ENCODE measurements at places on chromosomes 12 and 14.
A peak's percentile ranks its signal among the peaks of the same experiment; 100 is the strongest.

DNA sequence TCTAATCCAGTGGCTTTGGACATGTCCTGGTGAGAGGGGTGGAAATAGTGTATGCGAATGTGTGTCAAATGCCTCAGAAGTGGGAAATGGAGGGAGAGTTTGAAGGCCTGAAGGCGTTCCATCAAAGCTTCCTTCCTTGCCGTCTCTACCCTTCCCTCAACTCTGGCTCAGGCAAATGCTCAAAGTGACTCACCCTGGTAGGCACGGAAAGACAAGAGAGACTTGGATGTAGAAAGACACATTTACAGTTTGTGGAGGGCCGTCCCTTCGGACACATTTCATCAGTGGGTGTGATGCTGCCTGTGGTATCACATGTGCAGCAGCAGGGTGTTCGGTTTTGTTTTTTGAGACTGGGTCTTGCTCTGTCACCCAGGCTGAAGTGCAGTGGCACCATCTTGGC lies 36.7 kb downstream of the CHST11 start:
- DNase-seq = no peak

DNA sequence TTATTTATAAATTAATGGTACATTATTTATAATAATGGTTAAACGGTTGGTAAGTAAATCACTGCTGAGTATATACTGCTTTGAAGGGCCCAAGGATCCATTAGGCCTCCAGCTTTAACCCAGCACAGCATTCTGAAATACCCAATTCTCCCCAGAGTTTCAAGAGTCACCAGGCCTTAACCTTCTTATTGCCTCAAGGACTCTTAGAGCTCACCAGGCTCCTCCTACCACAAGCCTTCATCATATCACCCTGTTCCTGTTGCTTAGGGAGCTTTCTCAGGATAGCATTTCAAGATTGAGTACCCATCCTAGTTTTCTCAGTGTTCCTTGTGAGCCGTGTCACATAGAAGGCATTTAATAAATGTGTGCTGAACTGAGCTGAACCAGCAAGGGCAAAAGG lies 242.5 kb downstream of the FBXL14 start:
- DNase-seq = no peak

GRCh38 chr14:69768873-69769272 lies 1.9 kb downstream of the SRSF5 start:
- no peak for DNase-seq

DNA sequence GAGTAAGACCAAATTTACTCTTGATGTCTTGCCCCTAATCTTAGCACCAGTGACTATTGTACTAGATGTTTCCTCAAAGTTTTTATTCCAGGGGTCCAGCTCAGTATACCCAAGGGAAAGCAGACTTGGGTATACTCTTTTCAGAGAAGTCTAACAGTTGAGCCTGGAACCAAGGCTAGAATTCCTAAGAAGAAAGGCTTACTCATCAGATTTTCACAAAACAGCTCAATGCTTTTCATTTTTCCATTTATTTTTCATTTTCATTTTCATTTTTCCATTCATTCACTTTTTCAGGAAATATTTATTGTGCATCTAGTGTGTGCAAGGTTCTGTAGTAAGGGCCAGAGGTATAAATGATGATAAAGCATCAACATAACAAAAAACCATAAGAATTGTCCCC lies 143.2 kb downstream of the PHLDA1 start:
- DNase-seq = no peak

DNA sequence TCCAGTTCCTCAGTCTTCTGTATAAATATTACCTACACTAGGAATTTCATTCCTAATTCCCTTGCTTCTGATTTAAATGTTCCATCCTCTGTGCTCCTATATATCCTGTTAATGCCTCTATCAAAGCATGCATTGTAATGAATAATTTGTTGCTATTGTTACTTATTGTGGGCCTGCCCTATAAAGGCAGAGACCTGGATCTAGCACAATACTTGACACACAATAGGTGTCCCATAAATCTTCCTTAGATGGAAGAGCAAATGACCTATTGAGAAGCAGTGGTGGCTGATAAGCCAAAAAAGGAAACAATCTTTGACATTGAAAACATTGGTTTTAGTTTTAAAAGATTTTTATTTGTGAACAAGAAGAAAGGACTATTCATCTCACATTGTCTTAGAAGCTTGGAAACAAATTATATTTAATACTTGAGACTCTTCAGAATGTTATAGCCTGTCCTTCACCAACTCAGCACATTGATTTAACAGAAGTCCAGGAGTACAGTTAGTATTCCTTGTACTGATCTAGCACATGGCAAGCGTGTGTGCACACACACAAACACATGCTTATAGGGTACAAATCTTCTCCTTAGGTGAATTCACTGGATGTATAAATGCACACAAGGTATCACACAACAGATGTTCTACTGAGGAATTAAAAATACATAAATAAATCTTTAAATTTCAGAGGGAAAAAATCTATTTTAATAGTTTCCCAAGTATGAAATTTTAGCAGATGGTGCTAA lies 135.9 kb downstream of the DUSP6 start:
- no peak for DNase-seq

- no peak for DNase-seq
These were observed 565 bp upstream of the KLHL42 start for GRCh38 chr12:27779416-27779919.

DNA sequence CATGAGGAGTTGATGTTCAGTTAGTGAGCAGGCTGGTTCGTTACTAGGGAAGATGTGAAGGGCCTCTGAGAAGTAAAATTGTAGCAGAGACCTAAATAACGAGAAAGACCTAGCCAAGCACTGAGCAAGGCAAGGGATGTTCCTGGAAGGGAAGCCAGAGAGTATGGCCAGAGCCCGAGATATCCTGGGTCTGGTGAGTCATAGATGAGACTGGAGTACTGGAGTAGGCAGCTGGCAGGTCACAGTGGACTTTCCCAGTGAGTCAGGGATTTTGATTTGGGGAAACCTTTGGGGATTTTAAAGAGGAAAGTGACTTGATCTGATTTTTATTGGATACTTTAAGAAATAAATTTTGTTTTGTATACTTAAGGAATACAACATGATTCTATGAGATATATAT lies 369.0 kb downstream of the DIO2 start:
- no peak for DNase-seq

- DNase-seq = no peak
These were observed 12.9 kb downstream of the VASH1 start for GRCh38 chr14:76773956-76774820.

GRCh38 chr14:97029800-97030199 lies 232.6 kb downstream of the VRK1 start:
- DNase-seq = no peak

DNA sequence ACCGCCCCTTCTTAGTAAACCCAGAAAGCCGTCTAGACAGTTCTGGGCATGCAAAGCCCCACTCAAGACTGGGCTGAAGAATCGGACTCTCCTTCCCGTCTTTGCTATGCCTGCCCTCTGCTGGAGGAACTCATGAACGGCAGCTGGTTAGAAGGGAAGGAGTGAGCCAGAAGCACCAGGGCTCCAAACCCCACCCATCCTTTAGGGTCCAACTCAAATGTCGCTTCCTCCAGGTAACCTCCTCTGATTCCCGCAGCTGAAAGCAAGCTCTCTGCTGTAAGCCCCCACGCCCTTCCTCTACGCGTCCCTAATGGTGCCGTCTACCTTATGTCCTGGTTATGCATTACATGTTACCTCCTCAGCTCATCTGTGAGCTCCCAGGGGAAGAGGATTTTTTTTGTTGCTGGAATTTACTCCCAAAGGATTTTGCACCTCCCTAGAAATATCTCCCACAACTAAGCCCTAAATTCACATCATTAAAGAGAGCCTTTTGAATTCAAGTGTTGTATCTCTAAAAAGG lies 59.0 kb upstream of the SCN8A start:
- peak; percentile 67 for DNase-seq

- DNase-seq = no peak
These were observed 12.2 kb downstream of the POLR3B start for GRCh38 chr12:106369624-106370346.

DNA sequence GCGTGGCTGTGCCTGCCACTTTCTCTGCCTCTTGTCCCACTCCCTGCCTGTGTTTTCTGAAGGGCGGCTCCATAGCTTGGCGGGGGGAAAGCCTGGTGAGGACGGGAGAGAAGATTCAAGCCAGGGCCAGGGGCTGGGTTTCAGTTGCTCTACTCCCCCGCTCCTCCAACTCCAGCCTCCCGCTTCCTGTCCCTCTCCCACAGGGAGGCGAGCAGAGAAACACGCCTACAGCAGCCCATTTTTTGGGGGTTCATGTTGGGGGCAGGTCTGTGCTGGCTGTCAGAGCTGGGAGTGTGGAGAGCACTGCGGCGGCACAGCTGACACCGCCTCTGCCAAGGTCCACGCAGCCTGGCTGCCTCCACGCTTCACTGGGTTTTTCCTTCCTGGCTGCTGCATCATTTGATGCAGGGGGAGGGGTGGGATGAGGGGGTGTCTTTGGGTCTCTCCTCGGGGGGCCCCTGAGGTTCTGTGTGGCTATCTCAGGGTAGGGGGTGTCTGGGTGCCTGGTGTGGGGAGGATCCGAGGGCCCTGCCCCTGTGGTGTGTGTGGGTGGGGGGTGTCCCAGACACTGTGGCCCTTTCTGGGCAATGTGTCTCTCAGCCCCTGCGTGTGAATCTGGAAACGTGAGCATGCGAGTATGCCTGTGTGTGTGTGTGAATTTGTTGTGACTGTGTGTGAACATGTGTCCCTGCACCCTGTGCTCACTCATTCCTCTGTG lies 10.7 kb upstream of the KRT80 start:
- no peak for DNase-seq

DNA sequence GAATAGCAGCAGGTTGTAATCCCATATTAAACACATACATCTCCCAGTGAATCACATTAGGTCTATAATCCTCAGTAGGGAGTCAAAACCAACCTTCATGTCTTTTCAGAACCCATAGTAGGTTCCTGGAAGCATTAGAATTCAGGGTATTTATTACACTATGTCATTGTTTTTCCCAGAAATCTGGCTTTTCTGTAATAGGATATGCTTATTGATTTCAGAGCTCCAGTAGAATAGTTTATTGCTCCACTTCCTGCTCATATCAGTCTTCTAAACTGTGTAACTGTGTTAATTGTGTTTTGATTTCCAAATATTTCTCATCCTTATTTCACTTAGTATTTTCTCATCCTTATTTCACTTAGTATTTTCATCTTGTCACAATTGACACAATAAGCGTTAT lies 268.0 kb downstream of the CCDC59 start:
- DNase-seq = no peak

DNA sequence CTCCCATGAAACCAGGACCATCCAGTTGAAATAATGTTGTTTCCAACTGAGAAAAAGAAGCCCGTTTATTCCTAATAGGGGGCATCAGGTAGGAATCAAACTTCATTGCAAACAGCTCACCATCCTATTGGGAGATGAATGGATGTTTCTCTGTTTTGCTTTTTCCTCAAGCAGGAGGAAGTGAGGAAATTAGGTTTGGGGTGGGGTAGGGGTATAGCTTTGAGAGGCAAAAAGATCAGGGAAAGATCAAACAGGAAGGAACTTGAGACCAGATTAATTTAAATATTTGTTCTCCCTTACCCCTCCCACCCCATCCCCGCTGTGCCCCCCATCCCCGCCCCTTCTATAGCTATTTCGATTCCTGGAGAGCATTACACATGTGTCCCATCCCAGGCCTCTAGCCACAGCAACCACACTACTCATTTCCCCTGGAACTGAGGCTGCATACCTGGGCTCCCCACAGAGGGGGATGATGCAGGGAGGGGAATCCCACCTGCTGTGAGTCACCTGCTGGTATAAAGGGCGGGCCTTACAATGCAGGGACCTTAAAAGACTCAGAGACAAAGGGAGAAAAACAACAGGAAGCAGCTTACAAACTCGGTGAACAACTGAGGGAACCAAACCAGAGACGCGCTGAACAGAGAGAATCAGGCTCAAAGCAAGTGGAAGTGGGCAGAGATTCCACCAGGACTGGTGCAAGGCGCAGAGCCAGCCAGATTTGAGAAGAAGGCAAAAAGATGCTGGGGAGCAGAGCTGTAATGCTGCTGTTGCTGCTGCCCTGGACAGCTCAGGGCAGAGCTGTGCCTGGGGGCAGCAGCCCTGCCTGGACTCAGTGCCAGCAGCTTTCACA lies at the start of gene IL23A:
Gene IL23A, plus strand, starts transcription at position 577 of the 850 bp plus-strand sequence. Its CDS starts 161 bp downstream, at position 738.
- DNase-seq = peak; percentile 89

GRCh38 chr14:60327447-60328331 lies 78.7 kb downstream of the PPM1A start:
- peak; percentile 4 for DNase-seq

Data from stimulated activated CD4-positive, alpha-beta T cell treated with anti-CD3 and anti-CD28 coated beads, Interleukin-2, amount 100 ng/mL, for 4 hours (primary cell).